ENCODE measurements at places on chromosomes 11 and 22.

GRCh38 chr22:45318168-45318557 lies 8.4 kb downstream of the FAM118A start:
- no peak for DNase-seq

DNA sequence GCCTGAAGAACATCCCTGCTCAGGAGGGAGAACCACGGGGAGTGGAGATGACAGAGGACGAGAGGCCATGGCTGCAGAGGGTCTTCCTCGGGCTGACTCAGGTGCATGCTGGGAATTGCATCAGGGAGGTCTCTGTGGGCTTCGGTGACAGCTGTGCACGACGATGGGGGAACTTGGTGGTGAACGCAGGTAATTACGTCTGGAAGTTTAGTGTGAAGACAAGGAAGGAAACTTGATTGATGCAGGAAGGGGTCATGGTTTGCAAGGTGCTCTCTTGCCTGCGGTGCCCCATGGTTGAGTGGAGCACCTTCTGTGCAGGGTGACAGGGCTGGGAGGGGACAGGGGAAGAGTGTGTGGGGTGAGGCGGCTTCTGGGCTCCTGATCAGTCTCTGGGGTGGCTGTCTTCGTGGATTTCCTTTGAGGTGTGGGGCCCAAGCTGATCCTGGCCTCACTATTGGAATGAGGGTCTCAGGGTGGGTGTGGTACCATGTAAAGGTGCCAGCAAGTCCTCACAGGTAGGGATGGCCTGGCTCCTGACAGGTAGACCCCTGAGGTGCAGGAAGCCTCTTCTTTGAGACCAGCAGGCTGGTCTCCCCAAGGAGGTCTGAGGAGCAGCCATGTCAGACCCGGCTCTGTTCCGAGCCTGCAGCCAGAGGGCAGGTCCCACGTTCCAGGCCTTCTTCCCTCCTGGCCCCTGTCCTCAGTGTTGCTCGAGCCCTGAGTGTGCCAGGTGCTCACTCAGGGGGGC lies 1020.1 kb downstream of the TBC1D22A start:
- no peak for DNase-seq

- no peak for DNase-seq
These were observed 112.6 kb downstream of the ARL14EP start for GRCh38 chr11:30435488-30435887.

DNA sequence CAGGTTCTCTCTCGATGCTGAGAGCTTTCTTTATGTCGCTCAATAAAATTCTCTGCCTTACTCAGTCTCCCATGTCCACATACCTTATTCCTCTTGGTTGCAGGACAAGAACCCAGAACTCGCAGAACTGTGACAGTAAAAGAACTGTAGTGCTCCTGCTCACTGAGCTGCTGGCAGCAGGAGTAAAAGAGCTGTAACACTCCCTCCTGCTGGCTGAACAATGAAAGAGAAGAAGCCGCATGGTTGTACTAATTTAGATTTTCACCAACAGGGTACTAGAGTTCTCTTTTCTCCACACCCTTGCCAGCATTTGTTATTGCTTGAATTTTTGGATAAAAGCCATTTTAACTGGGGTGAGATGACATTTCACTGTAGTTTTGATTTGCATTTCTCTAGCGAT lies 433.2 kb downstream of the GUCY1A2 start:
- no peak for DNase-seq

DNA sequence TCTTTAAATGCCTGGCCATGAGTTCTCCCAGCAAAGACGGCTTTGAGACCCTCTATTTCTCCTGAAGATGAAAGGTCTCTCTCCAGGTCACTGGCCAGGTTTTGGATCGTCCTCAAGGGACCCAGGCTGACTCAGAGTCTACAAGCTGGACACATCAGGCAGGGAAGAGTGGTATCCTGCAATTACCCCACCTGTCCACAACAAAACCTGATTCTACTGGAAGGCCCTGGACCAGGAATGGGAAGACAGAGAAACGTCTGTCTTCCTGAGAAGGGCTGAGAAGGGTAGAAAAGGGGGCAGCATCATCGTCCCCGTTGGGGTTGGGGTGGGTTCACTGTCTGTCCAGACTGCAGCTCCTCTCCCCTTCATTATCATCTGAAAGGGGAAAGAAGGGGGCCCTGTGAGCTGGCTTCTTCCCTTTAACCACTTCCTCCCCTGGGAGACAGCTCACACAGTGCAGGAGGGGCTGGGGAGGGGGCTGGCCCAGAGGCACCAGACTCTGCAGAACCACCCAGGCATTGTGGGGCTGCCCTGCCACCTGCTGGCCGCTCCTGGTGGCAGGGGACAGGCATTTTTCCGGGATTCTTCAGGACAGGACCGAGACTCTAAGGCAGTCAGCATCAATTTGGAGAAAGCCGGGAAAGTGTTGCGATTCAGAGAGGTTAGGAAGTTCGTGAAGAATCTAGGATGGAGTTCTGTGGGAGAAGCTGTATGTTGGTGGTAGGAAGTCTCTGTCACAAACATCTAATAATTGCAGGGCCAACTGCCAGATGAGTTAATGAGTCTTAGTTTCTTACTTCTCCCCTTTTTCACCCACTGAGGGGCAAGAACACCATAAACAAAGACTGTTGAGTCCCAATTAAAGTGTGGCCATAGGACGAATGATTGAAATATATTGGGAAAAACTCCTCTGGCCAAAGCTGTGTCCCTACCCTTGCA lies 57.6 kb downstream of the SYN3 start:
- peak; percentile 49 for DNase-seq

GRCh38 chr22:50601669-50602337 lies 1.2 kb downstream of the MAPK8IP2 start:
- no peak for DNase-seq

- DNase-seq: no peak
These were observed 59.4 kb upstream of the HMGXB4 start for GRCh38 chr22:35197886-35198285.

DNA sequence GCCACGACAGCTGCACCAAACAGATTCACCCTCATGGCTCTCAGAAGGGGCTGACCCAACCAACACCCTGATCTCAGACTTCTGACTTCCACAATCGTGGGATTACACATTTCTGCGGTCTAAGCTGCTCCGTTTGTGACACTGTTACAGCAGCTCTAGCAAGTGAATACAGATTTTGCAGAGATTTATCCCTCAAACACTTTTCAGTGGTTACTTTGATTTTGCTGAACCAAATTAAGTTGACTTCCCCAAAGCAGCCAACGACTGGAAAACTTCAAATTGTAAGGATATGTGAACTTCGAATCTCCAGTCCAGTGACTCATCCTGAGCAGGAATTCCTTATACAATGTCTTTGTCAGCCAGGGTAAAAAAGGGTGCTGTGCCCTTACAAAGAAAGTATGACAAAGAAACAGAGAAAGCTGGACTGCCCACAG lies 14.8 kb upstream of the INCENP start:
- DNase-seq: no peak

DNA sequence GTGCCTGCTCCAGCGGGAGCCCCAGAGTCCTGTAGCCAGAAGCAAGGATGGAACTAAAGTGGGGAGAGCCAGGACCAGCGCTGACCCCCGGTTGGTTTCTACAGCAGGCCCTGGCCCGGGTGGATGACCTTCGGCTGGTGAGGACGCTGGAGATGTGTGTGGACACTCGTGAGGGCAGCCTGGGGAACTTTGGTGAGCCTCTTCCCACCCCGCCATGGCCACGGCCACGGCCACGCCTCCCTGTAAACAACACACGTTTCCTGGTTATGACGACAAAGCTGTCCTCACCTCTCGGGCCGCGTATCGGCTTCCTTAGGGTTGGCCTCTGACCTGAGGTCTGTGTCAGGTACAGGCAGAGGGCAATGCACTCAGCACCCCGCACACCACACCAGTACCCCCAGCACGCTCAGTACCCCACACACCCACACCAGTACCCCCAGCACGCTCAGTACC lies 4.1 kb downstream of the LRRC56 start:
- no peak for DNase-seq

- DNase-seq: no peak
These were observed 965 bp downstream of the OSBPL5 start for GRCh38 chr11:3164138-3164551.
